ENCODE measurements at places on chromosomes 5 and 9.

GRCh38 chr5:2912741-2913140 lies 161.3 kb upstream of the IRX2 start:
- DNase-seq: no peak

- no peak for DNase-seq
These were observed 24.6 kb upstream of the NANS start for GRCh38 chr9:98031935-98032334.

DNA sequence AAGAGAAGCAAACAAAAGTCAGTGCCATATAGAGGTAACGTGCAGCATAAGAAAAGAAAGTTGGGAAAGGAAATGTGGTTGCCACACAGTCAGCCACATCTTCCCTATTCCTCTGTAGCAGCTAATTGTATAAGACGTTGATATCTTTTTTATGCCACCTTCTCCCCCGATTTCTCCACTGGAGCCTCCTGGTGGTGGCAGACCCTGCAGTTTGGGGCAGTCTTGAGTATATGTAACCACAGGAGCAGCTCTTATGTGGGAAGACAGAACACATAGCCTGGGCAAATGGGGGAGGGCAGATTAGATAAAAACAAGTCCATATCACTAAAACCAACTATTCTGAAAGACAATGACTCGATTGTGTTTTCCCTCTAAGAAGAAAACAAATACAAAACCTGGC lies 99.7 kb downstream of the PLCXD3 start:
- no peak for DNase-seq

DNA sequence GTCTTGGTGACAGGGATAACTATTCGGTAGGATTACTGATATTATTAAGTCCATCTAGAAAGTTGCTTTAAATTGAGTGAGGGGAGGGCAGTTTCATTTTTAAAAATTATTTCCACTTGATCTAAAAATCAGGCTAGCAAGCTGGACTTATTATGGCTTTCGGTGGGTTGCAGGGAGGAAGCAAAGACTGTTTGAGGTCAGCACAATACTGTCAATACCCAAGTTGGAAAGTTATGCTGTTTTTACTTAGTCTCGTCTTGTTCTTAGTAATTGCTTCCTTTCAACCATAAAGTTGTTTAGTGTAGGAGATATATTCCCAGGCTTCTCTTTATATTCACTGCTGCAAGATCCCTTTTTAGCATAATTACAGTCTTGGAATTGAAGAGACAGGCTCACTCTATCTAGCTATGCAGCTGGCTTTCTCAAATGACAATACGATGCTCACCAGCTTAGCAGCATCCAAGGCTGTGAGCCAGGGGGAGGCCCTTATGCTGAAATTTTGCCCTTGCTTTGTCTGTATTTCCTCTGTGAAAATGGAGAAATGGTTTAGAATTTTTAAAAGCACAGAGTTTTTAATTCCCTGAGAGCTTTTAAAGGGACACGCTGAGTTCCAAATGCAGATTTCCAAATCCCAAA lies 68.2 kb upstream of the APC start:
- no peak for DNase-seq

DNA sequence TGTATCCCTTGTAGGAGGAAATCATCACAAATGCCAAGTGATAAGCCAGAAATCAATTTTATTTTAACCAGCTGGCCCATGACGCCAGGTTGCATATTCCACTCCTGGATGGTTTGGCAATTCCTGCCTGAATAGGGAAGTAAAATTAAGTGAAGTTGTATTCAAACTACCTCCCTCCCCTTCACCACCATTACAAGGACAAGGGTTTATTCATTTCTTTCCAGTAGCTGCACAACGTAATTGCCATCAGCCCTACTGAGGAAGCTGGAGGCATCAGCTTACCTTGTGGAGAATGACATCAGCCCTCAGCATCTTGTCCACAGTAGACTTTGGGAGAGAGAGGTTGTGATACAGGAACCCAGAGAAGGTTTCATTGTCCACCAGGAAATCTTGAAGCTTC lies 66.6 kb downstream of the ABCA1 start:
- DNase-seq: no peak

DNA sequence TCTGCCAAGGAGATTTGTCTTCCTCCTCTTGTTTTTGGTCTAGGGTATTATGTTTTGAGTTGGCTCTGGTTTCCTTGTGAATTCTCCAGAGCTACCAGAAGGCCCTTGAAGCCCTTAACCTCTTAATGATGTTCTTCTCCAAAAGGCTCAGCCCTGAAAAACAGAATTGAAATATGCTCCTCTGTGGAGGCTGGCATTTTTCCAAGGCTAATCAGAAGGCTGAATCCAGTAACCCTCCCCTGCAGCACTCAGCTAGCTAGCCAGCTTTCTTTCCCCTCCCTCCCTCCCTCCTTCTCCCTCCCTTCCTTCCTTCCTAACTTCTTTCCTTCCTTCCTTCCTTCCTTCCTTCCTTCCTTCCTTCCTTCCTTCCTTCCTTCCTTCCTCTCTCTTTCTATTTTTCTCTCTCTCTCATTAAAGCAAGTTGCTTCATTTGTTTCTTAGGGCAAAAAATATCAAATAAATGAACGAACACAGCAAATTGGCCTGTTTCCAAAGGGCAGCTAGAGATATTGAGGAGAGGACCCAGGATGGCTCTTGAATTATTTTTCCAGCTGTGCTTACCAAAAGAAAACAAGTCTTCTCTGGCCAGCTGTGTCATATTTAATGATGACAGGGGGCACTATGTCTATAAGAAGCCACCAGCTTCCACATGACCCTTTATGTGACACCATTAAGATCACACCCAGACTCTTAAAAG lies 38.7 kb downstream of the JAKMIP2 start:
- peak; percentile 93 for DNase-seq

GRCh38 chr9:6052293-6052919 lies 37.0 kb upstream of the RANBP6 start:
- DNase-seq: no peak

DNA sequence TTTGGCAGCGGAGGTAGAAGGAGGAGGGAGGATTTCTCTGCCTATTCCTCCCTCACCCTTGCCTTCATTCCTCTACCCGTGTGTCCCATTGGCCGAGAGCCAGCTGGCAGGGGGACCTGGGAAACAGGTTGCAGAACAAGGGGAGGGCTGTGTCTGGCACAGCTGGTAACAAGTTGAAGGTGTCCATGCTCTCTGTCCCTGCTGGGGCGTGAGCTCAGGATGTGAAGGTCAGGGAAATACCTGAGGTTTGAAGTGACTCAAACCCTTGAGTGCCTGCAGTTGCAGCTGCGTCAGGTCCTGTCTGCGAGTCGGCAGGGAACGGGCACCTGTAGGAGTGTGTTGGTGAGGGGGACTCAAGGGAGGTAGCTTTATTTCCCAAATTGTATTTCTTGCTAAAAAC lies 16.2 kb downstream of the MIGA2 start:
- DNase-seq: no peak

DNA sequence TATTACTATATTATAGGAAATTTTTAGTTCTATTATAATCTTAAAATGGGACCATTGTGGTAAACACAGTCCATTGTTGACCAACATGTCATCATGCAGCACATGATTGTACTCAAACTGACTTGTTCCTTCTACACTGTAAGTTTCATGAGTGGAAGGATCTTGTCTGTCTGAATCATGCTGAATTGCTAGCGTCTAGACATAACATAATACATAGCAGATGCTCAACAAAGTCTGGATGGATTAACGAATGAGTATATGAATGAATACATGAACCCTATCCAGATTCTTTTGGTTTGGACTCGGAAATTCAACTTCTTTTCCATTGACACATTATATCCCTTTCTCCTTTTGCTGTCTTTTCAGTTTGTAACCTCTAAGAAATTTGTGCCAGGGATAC lies 429.2 kb upstream of the SGCD start:
- DNase-seq: no peak

DNA sequence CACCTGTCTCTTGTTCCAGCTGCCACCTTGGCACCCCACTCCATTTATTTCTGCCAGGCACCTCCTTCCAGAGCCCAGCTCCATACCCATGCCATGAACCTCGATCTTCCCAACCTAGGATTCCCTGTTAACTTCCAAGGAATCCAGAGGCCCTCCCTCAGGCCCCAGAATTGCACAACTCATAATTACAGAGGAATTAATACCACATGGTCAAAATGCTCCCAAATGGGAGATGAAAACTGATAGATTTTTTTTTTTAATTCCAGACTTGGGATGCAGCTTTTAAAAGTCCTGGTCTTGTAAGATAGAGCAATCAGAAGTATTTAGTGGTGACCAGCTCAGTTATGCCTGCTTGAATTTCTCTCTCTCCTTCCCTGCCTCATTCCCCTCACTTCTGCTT lies 96.2 kb upstream of the CCDC112 start:
- DNase-seq: no peak

GRCh38 chr9:6656614-6657300 lies 11.2 kb upstream of the GLDC start:
- DNase-seq: no peak

DNA sequence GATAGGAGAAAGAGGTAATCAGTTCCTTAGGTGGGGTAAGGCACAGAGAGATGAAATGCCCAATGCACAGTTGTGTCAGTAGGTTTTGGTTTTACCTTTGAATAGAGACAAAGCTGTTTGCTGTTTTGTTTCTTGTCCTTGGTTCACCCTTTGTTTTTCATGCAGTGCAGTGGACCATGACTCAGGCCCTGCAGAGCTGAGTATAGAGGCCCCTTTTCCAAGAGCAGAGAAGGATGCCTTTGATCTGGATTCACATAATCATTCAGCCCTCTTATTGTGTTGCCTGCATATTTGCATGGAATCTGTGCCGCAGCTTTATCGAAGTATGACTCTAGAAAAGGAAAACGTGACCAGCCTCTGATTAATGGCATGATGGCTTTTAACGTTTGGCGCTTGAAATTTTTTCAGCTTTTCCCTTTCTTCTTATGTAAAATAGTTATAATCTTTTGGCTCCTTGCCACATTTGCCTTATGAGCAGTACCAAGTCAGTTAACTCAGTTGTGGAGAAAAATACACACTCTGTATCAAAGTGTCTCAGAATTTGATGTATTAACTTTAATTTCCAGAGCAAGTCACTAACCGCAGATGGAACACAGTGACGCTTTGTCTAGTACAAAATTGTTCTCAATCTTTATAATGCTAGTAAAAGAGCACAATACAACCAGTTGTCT lies 197.6 kb downstream of the KDM4C start:
- DNase-seq: no peak

- no peak for DNase-seq
These were observed 153.9 kb downstream of the CDH9 start for GRCh38 chr5:26884481-26884880.

GRCh38 chr5:178768371-178769260 lies 38.2 kb upstream of the ZNF354A start:
- no peak for DNase-seq

DNA sequence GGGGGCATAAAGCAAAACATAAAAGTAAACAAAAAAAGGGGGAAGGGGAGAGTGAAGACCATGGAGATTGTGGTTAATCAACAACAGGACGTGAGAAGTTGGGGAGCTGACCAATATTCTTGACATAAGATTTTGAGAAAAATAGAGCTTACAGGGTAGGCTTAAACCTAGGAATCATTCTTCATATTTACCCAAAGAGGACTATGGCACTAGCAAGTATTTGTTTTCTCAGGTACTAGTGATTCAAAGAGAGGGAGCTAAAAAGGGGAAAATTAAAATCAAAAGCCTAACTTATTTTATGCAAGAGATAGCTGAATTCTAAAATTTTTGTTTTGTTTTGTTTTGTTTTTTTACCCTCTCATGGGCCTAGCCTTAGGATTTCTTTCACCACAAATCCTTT lies 427.5 kb downstream of the PIK3R1 start:
- DNase-seq: no peak

- DNase-seq: no peak
These were observed 32.3 kb downstream of the ATP6V0E1 start for GRCh38 chr5:173015598-173016455.

GRCh38 chr5:56145511-56145910 lies 87.6 kb downstream of the ANKRD55 start:
- DNase-seq: no peak

DNA sequence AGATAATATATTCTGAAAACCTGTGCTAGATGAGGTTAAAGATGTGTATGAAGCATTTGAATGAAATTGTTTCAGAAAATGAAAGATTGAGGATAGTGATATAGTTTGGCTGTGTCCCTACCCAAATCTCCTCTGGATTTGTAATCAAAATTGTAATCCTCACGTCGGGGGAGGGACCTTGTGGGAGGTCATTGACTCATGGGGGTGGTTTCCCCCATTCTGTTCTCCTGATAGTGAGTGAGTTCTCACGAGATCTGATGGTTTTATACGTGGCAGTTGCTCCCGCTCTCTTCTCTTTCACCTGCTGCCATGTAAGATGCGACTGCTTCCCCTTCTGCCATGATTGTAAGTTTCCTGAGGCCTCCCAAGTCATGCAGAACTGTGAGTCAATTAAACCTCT lies 2.0 kb upstream of the TEX48 start:
- no peak for DNase-seq

GRCh38 chr5:91028499-91028956 lies 354.6 kb downstream of the ARRDC3 start:
- no peak for DNase-seq
